ENCODE measurements at places on chromosomes 5 and 9.

- no peak for DNase-seq
Observed at GRCh38 chr5:143025971-143026370, 255.8 kb downstream of the ARHGAP26 start.

DNA sequence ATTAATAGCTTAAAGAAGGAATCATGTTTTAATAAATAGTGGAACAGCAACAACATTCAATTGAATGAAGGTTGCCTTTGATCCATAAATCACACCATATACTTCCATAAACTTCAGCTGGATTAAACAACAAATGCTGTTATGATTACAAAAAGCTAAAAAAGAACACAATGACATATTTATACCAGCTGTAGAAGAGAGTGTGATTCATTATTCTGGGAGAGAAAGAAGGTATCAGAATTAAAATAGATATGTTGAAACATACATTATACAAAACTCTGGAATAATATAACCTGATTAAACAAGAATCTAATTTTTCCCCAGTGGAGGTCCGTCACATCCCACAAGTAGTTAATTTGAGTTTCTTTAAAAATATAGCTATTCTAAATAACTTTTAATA is 7.5 kb upstream of the RECK start:
- no peak for DNase-seq

GRCh38 chr5:149628221-149628620 is 46.9 kb downstream of the ARHGEF37 start:
- no peak for DNase-seq

DNA sequence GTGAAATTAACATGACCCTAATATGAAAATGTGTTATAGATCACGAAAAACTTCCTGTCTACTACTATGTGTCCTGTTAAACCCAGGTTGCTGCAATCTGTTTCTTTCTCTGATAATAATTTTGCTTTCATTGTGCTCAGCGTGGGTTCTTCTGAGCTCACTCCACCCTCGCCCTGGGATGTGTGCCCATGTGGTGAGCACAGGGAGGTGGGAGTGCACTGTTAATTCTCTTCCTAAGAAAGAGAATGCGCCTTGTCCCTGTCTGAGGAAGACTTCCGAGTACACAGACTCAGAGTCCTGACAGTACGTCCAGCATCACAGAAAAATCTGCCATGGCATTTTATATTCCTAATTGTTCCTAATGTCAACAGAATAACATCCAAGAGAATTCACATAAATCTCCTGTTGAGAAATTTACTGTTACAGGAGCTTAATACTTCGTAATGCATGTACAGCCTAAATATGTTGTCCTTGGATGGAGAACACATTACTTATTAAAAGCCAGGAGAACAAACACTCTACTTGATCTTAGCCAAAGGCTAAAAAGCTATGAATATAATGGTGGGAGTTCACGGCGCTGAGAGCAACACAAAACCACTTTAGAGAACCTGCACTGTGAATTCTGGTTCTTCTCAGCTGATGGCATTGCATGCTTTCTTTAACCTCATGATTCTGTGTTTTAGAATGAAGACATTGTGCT is 102.6 kb downstream of the PDE4D start:
- DNase-seq = no peak

DNA sequence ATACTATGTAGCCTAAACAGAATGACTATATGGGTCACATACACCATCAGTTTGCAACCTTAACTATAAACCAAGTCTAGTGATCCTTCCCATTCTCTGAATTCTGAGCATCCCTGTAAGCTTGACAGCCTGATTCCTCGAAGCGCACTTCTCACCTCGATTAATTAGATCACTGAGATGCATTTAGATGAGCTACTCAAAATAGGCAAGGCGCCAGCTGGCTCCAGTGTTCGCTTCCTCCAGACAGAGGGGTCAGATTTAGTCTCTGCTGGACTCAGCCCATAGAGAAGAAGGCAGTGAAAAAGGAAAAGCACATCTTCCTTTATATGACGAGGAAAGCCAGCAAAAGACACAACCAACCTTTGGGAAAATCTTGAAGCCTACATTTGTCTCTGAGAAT is 371.5 kb downstream of the MLLT3 start:
- DNase-seq = no peak

DNA sequence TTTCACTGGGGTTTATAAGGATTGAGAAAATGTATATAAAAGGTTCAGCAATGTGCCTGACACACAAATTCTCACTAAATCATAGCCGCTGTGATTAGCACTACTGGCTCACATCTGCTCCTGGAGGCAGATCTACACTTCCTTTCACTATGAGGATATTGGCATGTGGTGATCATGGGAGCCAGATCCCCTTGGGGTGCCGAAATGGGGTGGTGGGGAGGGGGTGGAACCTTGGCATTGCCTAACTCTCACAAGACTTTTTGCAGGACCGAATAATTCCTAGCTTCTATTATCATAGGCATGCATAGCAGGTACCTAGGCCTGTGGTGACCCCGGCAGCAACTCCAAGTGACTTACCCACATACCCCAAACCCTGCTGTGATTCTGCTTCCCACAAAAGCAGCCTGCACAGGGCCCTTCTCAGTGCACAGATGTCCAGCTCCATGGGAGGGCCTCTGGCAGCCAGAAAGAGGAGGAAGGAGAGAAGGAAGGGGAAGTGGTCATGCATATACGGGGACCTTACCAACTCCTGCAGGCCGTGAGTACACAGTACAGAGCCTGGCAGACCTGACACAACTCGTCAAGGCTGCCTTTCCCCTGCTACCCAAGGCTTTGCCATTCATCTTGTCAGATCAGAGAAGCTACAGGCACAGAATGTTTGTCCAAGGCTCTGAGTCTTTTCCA is 61.3 kb upstream of the IQGAP2 start:
- DNase-seq = no peak

DNA sequence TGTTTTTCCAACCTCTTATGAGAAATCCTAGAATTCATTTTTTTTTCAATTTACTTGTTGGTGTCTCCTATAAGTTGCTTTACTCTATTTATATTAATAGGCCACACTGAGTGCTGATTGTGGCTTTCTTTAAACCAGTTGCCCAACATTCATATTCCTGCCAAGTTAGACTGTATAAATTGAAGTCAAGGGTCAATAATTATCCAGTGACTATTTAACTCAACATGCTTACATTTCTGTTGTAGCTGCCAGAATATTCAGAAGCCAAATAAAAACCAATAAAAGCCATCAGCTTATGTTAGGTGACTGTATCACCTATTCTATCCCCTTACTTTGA is 169.0 kb downstream of the PTPRD start:
- DNase-seq = no peak

DNA sequence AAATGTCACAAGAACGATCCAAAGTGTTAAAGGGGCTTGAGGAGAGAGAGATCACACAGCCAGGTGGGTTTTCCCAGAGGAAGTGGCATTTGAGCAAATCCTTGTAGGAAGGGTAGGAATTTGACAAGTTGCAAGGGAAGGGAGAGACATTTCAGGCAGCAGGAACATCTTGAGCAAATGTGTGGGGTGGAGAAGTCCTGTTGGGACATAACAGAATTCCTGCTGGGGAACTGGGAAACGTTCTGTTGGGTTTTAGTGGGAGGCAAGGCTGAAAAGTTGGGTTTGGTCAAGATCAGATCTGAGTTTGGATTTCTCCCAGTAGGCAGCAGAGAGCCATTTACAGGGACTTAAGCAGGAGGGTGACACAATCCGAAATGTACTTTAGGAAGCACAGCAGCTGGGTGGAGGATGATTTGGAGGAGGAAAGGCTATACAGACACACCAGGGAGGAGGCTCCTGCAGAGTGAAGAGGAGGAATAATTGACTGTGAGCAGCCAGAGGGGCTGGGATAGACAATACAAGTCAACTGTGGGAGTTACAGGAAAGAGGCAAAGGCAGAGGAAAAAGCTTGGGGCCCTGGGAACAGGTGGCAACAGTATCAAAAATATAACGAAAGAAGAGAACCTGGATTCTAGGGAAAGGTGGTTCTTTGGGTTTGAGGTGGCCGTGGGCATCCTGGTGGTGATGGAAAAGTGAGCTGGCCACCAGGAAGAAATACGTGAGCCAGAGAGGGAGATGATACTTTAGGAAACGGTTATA is 3.1 kb upstream of the ZSWIM6 start:
- DNase-seq = no peak

- DNase-seq = no peak
Observed at GRCh38 chr5:76874088-76874581, 24.3 kb downstream of the S100Z start.

All from activated naive CD8-positive, alpha-beta T cell treated with anti-CD3 and anti-CD28 coated beads, Interleukin-2, amount 50 U/mL, for 24 hours (primary cell).